Fibroblast of skin of left quadriceps (primary cell): ENCODE measurements at places on chromosomes 3 and 15.

- no peak for DNase-seq
These were observed 122.0 kb downstream of the MECOM start for GRCh38 chr3:169541528-169541927.

DNA sequence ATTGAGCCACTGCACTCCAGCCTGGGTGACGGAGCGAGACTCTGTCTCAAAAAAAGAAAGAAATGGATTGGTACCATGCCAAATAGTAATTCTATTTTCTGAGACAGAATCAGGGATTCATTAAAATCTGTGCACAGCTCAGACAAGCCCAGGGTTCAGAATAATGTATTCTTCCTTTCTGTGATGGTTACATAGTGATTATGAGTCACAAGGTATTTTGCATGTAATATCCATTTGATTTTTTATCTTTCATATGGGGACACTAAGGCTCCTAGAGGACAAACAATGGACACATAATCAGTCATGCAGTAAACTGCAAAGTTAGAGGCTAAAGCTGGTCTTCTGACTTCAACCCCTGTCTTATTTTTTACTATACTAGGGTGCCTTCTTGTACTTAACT is 156.8 kb upstream of the COL8A1 start:
- DNase-seq = no peak

DNA sequence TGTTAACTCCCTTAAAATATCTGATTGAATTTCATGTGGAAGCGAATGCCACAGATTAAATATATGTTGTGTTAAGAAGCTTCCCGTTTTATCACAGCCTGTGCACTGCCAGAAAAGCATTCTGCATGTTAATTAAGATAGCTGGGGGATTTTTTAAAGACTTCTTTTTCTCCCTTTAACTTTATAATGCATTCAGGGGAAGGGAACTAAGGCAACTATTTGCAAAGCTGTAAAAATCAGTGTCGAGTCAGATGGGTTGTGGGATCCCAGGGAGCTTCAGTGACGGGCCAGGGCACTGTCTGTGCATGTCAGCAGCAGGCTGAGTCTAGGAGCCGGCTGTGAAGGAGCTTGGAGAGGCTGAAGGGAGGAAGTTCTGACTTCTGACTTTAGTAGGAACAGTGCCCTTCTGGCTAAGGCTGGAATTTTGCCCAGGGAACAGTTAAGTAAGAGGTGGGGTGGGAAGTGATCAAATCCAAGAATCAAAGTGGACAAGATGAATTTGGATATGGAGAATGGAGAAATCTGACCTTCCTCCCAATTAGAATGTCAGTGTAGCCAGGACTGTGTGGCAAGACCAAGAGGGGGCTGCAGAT is 77.7 kb downstream of the ABHD5 start:
- no peak for DNase-seq

DNA sequence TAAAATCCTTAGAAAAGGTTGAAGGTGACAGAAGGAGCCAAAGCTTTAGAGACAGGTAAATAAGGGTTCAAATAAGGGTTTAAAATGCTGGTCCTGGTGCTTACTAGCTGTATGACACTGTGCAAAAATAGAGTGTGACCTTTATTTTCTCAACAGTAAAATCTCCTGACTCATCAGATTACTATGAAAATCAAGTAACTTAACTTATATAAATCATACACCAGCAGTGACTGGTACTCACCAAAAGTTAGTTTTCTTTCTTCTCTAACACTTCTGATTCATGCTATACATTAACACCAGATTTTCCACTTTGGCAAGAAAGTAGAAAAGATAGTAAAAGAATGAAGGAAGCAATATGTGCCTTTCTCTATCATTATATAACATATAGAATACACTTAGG is 205.9 kb upstream of the GBE1 start:
- peak; percentile 41 for DNase-seq

GRCh38 chr3:138578141-138578540 is 15.9 kb downstream of the CEP70 start:
- no peak for DNase-seq

GRCh38 chr15:60557191-60557618 is 78.3 kb upstream of the ICE2 start:
- DNase-seq = no peak

GRCh38 chr15:42267286-42267685 is 5.7 kb upstream of the GANC start:
- no peak for DNase-seq

GRCh38 chr3:61650276-61650675 is 88.9 kb downstream of the PTPRG start:
- peak; percentile 96 for DNase-seq

GRCh38 chr3:25400587-25400986 is 27.5 kb upstream of the RARB start:
- no peak for DNase-seq

GRCh38 chr3:177437513-177438337 is 240.4 kb upstream of the TBL1XR1 start:
- DNase-seq = no peak

GRCh38 chr3:43748179-43748578 is 57.4 kb downstream of the ABHD5 start:
- DNase-seq = no peak

DNA sequence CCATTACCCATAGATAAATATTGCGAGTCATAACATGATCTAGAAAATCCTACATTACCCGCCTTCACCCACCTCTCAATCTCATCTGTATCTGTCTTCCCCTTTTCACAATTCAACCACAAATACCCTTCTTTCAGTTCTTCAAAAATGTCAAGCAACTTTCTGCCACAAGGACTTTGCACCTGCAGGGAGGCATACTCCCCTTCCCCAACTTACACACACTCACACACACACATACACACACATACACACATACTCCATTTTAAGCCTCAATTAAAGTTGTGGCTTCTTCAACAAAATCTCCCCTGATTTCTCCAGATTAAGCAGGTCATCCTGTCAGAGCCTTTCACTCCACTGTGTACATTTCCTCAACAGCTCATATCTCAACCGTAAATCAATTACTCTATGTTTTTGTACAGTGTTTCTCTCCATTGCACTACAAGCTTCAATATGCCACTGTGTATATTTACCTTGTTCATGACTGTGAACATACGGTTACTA is 33.1 kb upstream of the CCDC50 start:
- no peak for DNase-seq

GRCh38 chr3:109687626-109688025 is 350.3 kb upstream of the DPPA4 start:
- no peak for DNase-seq

DNA sequence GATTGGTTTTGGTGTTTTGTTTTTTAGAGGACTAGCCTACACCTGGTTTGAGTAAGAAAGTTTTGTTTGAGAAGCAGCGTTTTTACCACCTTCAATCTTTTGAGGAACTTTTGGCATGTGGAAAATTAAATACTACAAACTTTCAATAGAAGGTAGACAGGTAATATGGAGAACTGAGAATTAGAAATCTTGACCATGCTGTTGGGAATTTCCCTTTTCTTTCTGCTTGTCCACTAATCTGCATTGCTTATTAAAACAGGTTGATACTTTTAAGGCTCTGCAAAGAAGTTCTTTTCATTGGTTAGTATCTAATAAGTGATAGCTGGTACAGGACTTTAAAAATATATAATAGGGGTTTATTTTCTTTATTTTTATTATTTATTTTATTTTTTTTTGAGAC is 31.9 kb downstream of the UBE2E1 start:
- DNase-seq = no peak

DNA sequence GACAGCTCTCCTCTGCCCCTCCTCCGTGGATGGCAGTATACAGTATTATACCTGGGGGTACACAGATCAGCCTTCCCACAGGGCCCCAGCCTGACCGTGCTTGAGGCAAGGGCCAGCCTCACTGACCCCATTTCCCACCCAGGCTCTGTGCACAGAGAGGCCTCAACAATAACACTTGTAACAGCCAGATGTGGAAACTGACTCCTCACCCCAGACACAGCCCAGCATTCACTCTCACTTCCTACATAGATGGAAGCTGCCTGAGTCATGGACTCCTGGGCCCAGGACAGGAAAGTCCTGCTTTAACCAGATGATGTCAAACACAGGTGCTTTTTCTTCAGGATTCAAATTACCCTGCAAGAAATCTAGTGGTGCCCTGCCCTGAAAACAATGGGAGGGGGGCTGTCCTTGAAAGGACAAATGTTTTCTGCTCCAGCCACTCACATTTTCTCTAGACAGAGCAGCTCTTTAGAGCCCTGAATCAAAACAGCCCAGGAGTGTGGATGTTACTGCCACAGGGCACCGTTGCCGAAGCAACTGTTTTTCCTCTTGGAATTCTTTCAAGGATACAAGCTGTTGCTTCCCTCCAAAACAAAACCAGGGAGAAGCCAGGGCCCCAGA is 16.4 kb downstream of the CCDC12 start:
- no peak for DNase-seq

DNA sequence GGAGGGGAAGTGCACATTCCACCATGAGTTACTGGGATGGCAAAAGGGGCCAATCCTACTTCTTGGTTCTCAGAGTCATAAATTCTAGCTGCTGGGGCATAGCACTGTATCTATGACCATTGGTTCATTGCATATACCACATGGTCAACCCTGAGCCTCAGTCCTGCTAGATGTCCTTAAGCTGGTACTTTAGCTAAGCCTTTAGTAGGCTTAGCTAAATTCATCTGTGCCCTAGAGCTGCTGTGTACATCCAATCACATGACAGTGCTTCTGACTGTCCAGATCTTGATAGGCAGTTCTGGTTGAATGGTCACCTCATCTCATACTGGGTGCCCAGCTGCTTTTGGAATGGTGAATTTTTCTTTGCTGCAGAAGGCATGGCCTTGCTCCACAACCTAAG is 8.2 kb downstream of the NDUFB4 start:
- DNase-seq = no peak

- no peak for DNase-seq
These were observed 14.1 kb downstream of the GPD1L start for GRCh38 chr3:32120471-32120870.

GRCh38 chr3:190718671-190719070 is 143.8 kb downstream of the GMNC start:
- peak; percentile 36 for DNase-seq

DNA sequence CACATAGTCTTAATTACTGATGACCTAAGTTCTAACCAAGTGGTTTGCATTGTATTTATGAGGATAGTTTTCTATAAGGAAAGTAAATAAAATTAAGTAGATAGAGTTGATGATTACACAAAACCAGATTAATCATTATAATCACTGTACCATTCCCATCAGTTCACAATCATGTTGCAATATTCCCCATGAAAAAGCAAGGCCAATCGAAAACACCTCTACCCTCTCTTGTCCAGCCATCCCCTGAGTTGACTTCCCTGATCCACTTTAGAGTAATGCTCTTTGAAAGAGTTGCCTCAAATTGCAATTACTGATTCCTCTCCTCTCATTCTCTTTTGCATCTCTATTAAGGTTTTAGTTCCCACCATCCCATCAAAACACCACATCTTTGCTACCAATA is 21.0 kb downstream of the BCHE start:
- no peak for DNase-seq

GRCh38 chr3:197512691-197513571 is 42.8 kb downstream of the BDH1 start:
- no peak for DNase-seq

- no peak for DNase-seq
These were observed 184.1 kb downstream of the LPP start for GRCh38 chr3:188338086-188338485.

GRCh38 chr3:69094467-69095205 is 9.9 kb downstream of the ARL6IP5 start:
- DNase-seq = no peak

- DNase-seq = no peak
These were observed 4.8 kb downstream of the PLCB2 start for GRCh38 chr15:40302981-40303380.

GRCh38 chr3:108713816-108714215 is 43.4 kb downstream of the RETNLB start:
- DNase-seq = no peak

DNA sequence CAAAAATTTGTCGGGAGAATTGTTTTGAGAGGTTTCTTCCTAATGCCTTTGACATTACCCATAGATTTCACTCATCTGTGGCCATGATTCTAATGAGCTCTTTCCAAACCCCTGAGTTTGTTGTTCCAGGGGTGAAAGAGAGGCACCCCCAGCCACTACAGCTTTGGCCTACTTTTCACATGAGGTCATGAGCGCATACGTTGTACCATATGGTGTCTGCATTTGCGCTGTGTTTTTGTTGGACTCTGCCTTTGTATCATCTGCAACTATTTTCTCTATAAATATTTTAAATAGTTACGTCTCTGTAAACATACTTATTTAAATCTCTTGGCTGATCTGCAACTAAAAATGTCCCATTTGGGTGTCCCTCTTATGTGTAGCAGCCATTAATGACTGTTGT is 107.9 kb downstream of the LRTM1 start:
- DNase-seq = peak; percentile 70

GRCh38 chr3:109944836-109945235 is 607.5 kb upstream of the DPPA4 start:
- no peak for DNase-seq

GRCh38 chr15:100671858-100672543 is 69.6 kb downstream of the ASB7 start:
- DNase-seq = no peak

GRCh38 chr3:46163556-46164041 is 44.5 kb downstream of the CCR1 start:
- no peak for DNase-seq

- no peak for DNase-seq
These were observed 51.8 kb upstream of the SSR3 start for GRCh38 chr3:156606729-156607128.

DNA sequence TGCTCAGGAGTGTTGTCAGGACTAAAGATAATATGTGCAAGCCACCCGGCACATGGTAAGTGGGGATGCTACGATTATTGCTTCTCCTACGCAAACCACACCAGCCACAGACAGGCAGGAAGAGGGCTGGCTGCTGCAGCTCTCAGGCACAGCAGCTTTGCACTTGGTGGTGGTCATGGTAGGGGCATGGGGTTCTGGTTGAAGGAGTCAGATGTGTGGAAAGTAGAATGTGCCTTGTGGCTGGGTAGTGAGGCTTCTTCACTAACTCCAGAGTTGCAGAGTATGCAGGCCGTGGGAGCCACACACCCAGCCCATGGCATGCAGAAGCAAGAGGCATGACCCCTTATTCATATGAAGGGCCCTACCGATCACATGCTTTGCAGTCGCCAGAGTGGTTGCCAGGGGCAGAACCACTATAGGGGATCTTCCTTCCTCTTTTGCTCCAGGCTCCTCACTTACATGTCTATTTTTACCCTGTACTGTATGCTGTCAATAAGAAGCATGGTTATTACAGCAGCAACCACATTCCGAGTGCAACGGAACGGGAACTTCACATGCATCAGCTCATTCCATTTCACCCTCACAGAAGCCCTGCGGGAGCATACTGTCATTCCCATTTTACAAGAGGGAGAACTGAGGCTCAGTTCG is 59.2 kb upstream of the HERC1 start:
- no peak for DNase-seq

- DNase-seq = no peak
These were observed 121.8 kb downstream of the ADAM10 start for GRCh38 chr15:58627701-58628100.

- no peak for DNase-seq
These were observed 5.2 kb upstream of the CD200R1 start for GRCh38 chr3:112980080-112980479.

GRCh38 chr3:24829629-24830229 is 335.1 kb upstream of the THRB start:
- DNase-seq = no peak

- no peak for DNase-seq
These were observed 75.2 kb upstream of the ARHGEF3 start for GRCh38 chr3:56876916-56877315.
